ENCODE measurements at places on chromosomes 5 and 9. TPM values are rescaled to one million over a fixed set of nuclear protein-coding genes. Genes with fewer than 3 reads are reported as not detected.

DNA sequence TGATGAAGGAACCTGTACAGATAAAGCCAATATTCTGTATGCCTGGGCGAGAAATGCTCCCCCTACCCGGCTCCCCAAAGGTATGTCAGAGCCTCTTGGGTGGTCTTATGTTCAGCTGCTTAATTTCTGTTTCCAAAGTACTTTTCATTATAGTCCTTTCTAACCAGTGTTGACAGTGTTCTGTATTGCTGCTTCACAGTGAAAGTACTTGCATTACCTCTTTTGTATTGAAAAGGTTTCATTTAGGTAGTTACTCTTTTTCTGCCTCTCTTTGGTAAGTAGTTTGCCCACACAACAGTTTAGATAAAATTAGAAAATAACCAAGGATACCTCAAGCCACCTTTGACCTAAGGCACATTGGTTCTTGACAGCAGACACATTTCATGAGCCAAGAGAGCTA lies 169.9 kb downstream of the PAM start:
- no peak for DNase-seq

DNA sequence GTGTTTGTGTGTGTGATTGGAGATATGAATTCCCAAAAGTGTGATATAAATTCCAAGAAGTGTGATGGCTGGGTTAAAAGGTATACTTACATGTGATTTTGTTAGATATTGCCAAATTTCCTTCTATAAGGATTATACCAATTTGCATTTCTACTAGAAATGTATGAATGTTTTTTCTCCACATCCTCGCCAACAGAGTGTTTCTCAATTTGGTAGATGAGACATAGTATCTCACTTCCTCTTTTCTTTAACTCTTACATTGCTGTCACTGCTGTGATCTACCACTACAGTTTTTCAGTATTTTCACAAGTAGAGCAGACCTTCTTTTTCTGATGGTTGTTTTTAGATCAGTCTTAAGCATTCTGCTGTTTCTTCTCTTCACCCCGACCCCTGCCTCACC lies 111.3 kb downstream of the FER start:
- DNase-seq, result no peak

GRCh38 chr9:77679661-77680368 lies 31.7 kb upstream of the GNA14 start:
- no peak for DNase-seq

GRCh38 chr9:70406434-70406862 lies 8.0 kb downstream of the KLF9 start:
- DNase-seq, result no peak

Gene C9orf43
- polyA plus RNA-seq, result 0.99 TPM

DNA sequence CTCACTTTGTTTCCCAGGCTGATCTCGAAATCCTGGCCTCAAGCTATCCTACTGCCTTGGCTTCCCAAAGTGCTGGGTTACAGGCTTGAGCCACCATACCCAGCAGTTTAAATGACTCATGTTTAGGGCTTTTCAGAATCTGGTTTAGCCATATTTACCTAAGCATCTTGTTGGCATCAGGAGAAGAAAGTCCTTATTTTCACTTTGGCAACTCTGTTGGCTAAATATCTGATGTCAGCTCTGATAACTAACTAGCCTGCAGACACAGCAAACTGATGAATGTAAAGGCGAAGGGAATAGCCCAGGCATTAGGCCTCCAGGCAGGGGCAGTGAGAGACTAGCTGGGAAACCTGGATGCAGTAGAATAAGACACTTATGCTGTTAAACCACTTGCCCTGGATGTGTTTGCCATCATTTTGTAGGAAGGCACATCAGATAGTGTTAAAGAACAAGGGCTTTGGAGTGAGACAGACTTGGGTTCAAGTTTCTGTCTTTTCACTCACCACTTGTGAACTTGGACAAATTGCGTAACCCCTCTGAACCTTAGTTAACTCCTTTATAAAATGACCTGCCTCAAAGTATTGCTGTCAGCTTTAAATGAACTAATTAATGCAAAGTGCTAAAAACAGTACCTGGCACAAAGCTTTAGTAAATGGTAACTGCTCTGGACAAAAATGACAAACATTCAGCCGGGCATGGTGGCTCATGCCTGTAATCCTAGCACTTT lies 34.7 kb upstream of the GARNL3 start:
- no peak for DNase-seq

Gene IER5L
- polyA plus RNA-seq, result 16.6 TPM

- no peak for DNase-seq
These were observed 435.4 kb upstream of the GRAMD2B start for GRCh38 chr5:125987677-125988255.

Gene SOX30
- 0.44 TPM for polyA plus RNA-seq

Gene ECM2
- 14.8 TPM for polyA plus RNA-seq

GRCh38 chr5:116778032-116778431 lies 203.4 kb upstream of the SEMA6A start:
- DNase-seq, result no peak

- DNase-seq, result no peak
These were observed at the start of gene PBX3 for GRCh38 chr9:125747053-125747764. Gene PBX3, plus strand, starts transcription at chr9:125747373.

Gene CER1
- 0.43 TPM for polyA plus RNA-seq
